Stimulated activated CD8-positive, alpha-beta memory T cell treated with anti-CD3 and anti-CD28 coated beads, Interleukin-12 subunit alpha, Interleukin-12 subunit beta, amount 100 ng/mL, for 1 hour (primary cell): ENCODE measurements at places on chromosomes 1 and 21.

DNA sequence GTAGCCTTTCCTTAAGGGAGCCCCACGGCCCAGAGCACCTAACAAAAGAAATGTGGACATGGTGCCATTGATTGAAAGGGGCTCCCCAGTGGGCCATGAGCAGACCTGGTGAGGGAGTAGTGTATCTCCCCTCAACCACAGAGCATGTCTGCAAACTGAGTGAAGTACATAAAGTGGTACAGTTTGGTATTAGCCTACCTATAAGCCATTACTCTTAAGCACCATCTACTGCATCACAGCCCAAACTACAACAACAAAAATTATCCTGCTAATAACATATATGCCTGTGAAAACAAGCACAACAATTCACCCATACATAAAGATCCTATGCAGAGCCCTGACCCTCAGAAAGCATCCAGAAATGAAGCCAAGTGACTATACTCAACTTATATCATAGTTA lies 407.8 kb downstream of the PTPRC start:
- no peak for DNase-seq

- DNase-seq: peak; percentile 76
Measured at GRCh38 chr1:58784758-58785441, 1.1 kb upstream of the JUN start.

DNA sequence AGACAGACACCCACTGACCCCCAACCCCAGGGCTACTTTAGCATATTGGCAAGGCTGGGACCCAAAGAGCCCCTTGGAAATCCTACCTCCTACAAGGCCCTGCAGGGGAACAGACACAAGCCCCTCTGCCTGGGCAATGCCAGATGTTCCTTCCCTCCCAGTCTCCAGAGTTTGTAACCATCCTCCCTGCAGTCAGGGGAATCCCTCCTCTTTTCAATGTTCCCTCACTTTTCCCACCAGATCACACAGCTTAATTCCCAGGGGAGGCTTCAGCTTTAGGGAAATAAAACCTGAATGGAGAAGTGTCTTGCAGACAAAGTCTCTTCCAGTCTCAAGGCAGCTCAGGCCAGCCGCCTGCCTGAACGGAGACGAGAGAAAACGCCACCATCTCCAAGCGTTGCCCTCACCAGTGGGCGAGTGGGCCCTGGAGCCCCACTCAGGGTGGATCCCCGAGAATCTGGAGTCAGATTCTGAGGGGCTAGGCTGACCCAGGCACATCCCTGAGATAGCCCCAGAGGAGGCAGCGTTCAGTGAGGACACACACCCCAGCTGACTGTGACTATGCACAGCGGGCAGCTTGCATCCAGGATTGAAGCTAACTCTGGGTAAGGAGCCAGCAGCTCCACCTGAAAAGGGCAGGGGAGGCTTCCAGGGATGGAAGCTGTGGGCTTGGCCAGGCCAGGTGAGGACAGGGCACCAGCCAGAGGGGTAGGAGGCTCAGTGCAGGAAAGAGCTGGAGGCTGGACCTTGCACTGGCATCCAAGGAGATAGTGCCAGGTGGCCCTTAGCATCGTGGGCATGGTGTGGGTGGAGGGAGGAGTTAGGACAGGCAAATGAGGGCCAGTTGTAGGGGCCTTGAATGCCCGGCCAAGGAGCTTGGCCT lies 44.0 kb upstream of the ZC3H12A start:
- DNase-seq: no peak

DNA sequence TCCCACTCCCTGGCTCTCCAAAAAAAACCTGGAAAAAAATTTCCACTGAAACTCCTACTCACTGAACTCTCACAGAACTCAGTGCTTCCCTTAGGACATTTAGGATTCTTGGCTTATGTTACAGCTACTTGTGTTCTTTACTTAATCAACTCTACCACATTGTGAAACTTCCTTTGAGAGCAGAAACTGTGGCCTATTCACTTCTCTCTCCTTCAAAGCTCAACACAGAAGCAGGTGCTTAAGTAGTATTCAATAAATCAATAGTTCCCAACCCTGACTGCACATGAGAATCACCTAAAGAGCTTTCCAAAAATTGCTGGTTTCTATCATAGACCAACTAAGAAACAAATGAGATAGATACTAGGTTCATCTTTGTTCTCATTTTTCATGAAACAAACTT lies 67.9 kb upstream of the DMRTA2 start:
- DNase-seq: no peak

GRCh38 chr1:106049595-106049994 lies 1006.9 kb upstream of the PRMT6 start:
- no peak for DNase-seq

- DNase-seq: no peak
Measured at GRCh38 chr1:20739225-20739624, 6.7 kb upstream of the SH2D5 start.

DNA sequence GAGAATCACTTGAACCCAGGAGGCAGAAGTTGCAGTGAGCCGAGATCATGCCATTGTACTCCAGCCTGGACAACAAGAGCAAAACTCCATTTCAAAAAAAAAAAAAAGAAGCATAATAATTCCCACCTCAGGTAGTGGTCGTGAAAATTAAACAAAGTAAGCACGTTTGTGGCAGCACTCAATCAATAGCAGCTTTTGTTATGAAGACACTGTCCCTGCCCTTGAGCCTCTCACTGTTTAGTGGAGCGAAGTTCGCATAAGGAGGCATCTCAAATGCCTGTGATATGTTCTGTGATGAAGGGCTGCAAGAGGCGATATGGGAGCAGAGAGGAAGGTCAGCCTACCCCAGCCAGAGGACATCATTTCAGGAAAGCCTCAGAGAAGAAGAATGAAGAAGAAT lies 43.8 kb upstream of the RASAL2 start:
- no peak for DNase-seq

DNA sequence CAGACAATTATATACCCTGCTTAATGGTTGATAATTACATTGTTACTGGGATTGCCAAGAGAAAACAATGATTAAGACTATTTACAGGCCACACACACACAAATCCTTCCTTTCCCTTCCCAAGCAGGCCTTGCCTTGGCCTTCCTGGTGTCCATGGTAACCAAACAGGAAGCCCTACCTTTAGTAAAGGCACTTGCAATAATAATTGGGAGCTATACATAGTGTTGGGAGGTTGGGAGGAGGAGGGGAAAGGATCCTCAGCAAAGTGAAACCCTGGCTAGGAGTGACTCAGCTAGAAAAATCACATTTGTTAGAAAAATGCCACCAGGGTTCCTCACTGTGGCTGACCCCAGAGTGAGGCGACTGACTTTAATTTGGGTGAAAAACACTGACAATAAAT lies 122.3 kb upstream of the ADAR start:
- no peak for DNase-seq

- no peak for DNase-seq
Measured at GRCh38 chr1:71693581-71693980, 588.8 kb downstream of the NEGR1 start.

GRCh38 chr1:7458946-7459345 lies 312.1 kb upstream of the VAMP3 start:
- DNase-seq: no peak

- DNase-seq: no peak
Measured at GRCh38 chr21:43015906-43016540, 41.7 kb downstream of the PKNOX1 start.

DNA sequence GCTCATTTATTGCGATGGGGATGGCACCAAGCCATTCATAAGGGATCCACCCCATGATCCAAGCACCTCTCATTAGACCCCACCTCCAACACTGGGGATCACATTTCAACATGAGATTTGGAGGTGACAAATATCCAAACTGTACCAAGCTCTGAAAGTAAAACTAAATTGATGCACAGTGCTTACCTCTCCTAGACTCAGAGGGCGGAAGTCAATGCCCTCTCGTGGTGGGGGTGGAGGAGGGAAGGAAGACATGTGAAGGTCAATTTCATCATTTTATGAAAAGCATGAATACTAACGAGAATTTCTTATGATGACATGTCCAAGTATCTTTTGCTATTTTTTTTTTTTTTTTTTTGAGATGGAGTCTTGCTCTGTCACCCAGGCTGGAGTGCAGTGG lies 120.0 kb downstream of the PGBD5 start:
- DNase-seq: no peak
